ENCODE measurements at places on chromosomes 16 and 17. TPM values are rescaled to one million over a fixed set of nuclear protein-coding genes. Genes with fewer than 3 reads are reported as not detected.

DNA sequence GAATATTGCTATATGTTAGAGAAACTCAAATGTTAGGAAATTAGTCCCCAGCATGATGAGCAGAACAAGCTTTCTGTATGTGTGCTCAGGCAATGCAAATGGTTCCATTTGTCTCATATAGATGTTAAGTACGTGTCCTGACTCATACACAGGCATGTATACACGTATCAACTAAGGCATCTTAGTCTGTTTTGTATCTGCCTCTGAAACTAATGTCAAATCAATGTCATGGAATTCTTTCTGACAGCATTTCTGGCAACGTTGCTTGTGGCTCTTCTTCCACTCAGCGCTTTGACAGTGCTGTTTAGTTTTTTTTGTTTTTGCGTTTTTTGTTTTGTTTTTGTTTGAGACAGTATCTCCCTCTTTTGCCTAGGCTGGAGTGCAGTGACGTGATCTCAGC, 111.9 kb downstream of the CNTNAP4 start:
- no peak overlapping the region for H3K4me3 ChIP-seq
- no peaks in the 10 kb centered on the region for H3K36me3 ChIP-seq
- H3K27ac ChIP-seq: no peak overlapping the region
- H3K27me3 ChIP-seq: no peaks in the 10 kb centered on the region
- no peak for DNase-seq

- no peak for DNase-seq
- no peaks in the 10 kb centered on the region for H3K27me3 ChIP-seq
- peaks cover 52% of the 10 kb centered on the region for H3K36me3 ChIP-seq
- no peak overlapping the region for H3K4me3 ChIP-seq
Observed at GRCh38 chr16:19706846-19707245, 11.2 kb downstream of the KNOP1 start.

GRCh38 chr16:30985401-30986128, 558 bp downstream of the HSD3B7 start:
- DNase-seq: peak; percentile 37
- peak overlapping the region; percentile 45 for H3K4me3 ChIP-seq
- H3K27me3 ChIP-seq: no peaks in the 10 kb centered on the region
- H3K4me1 ChIP-seq: peaks cover 14% of the 10 kb centered on the region

GRCh38 chr16:11585460-11586377, 1.0 kb downstream of the LITAF start:
- DNase-seq: no peak
- H3K27ac ChIP-seq: peak overlapping the region; percentile 70

DNA sequence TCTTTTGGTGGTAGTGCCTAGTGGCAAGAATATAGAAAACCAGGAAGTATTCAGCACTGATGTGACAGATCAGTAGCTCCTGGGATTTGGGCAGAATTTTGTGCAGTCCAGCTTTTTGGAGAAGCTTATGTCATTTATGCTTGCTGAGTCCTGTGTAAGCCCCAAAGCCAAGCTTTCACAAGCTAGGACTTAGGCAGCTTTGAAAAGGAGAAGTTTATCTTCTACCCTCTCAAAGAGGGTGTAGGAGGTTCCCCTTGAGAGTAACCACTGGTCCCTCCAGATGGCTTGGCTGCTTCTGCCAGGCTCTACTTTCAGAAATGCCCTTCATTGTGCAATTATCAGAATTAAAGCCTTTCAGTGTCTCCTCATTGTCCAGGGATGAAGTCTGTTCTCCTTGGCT, 78.8 kb downstream of the CES1 start:
- H3K4me1 ChIP-seq: no peaks in the 10 kb centered on the region
- DNase-seq: no peak
- H3K4me3 ChIP-seq: no peak overlapping the region
- no peaks in the 10 kb centered on the region for H3K36me3 ChIP-seq

DNA sequence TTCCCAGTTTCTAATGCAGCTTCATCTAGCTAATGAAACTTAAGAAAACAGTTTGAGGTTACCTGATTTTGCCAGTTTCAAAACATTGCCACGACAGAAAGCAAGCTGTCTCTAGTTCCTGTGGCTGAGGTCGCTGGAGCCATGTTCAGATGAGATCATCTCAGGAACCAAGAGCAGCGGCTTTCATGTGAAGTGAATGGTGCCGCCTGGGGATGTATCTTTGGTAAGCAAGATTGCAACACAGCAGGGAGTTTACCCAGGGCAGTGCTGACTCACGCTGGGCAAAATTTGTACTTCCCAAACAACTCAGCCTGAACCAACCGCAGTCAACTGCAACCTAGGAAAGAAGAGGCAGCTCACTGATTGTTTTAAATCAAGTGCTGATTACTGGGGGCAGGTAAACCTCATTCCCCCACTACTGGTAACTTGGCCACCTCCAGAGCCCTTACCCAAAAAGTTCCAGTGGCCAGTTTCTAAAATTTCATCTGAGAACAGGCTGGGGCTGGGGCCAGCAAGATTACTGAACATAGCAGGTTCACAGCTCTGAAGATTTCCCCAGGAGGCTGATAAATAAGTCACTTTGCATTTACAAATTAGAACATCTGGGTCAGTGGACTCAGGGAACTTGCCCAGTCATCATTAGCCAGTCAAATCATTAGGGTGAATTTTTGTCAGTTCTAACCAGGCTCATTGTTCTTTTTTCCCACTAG, at the start of gene RFFL:
Gene RFFL (minus strand): TSS at position 194 of the 710 bp plus-strand sequence. CDS start 37,154 bp downstream, outside the sequence.
- peak; percentile 91 for DNase-seq
- peaks cover 31% of the 10 kb centered on the region for H3K4me1 ChIP-seq
- H3K36me3 ChIP-seq: no peaks in the 10 kb centered on the region
- H3K4me3 ChIP-seq: peak within 1 kb of the TSS; percentile 32
- peak within 1 kb of the TSS; percentile 92 for H3K27ac ChIP-seq
- no peaks in the 10 kb centered on the region for H3K27me3 ChIP-seq

- H3K27me3 ChIP-seq: no peaks in the 10 kb centered on the region
- H3K4me3 ChIP-seq: no peak overlapping the region
- peaks cover 9% of the 10 kb centered on the region for H3K4me1 ChIP-seq
- peaks cover 23% of the 10 kb centered on the region for H3K36me3 ChIP-seq
Observed at GRCh38 chr17:78971756-78972506, 7.8 kb downstream of the LGALS3BP start.

GRCh38 chr17:49217651-49218413, 7.3 kb downstream of the ABI3 start:
- H3K27me3 ChIP-seq: no peaks in the 10 kb centered on the region
- H3K4me3 ChIP-seq: no peak overlapping the region
- no peaks in the 10 kb centered on the region for H3K4me1 ChIP-seq

- H3K4me3 ChIP-seq: peak overlapping the region; percentile 99
- DNase-seq: peak; percentile 72
- H3K4me1 ChIP-seq: peaks cover 26% of the 10 kb centered on the region
- no peaks in the 10 kb centered on the region for H3K27me3 ChIP-seq
- H3K36me3 ChIP-seq: 0 out of 2 replicates have a peak, but pooled peaks cover 10% of the 10 kb centered on the region
- H3K27ac ChIP-seq: peak overlapping the region; percentile 86
Observed at GRCh38 chr16:88651276-88651988, 579 bp upstream of the CYBA start.

DNA sequence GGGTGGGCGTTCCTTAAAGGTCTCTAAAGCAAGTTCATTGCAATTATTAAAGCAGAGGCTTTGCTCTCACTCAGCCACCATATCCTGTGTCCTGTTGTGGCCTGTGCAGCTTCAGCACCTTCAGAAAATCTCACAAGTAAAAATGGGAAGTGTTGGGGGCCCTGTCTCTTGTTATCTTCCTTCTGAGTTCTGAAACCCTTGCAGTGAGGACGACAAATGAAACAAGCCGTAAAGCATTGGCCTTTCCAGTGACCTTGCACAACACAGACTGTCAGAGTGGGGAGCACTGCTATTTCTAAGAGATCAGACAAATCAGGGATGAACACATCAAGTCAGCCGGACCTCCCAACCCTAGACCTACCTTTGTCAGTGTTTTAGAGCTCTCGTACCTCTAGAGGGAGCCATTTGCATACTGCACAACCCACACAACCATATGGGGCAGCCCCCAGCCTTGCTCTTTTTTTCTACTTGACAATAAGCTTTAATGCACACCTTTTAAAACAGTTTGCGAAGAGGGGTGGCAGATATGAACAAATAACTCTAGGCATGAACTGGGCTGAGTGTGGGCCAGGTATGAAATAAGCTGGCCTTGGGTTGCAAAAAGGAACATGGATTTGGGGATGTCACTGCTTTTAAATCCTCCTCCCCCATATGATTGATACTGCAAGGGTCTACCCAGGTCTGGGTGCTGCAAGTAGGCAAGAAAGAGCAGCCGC, 89.8 kb downstream of the KATNIP start:
- no peaks in the 10 kb centered on the region for H3K36me3 ChIP-seq
- H3K27ac ChIP-seq: no peak overlapping the region
- peak; percentile 21 for DNase-seq
- no peaks in the 10 kb centered on the region for H3K4me1 ChIP-seq

DNA sequence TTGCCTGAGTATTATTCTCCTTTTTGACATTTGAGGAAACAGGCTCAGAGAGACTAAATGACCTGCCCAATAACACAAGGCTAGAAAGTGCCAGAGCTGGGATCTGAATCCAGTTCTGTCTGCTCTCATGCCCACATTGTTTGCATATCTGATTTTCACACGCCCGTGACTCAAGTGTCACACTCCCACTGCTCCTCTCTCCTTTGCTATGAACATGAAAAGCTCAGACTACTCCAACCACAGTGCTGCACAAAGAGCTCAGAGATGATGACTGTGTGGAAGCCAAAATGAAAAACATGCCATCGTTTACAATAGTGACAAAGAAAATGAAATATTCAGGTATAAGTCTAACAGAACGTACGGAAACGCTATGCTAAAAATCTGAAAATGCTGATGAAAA, 107.9 kb downstream of the SMG6 start:
- no peaks in the 10 kb centered on the region for H3K27me3 ChIP-seq
- no peak overlapping the region for H3K27ac ChIP-seq
- DNase-seq: no peak
- peaks cover 11% of the 10 kb centered on the region for H3K4me1 ChIP-seq

GRCh38 chr16:77825196-77825595, 36.8 kb downstream of the VAT1L start:
- no peaks in the 10 kb centered on the region for H3K36me3 ChIP-seq
- no peak overlapping the region for H3K27ac ChIP-seq
- H3K4me3 ChIP-seq: no peak overlapping the region
- peaks cover 70% of the 10 kb centered on the region for H3K27me3 ChIP-seq

GRCh38 chr17:45971698-45972141, 27.3 kb upstream of the STH start:
- no peak overlapping the region for H3K27ac ChIP-seq
- no peaks in the 10 kb centered on the region for H3K36me3 ChIP-seq
- H3K4me1 ChIP-seq: no peaks in the 10 kb centered on the region
- DNase-seq: no peak
- no peak overlapping the region for H3K4me3 ChIP-seq
- no peaks in the 10 kb centered on the region for H3K27me3 ChIP-seq

DNA sequence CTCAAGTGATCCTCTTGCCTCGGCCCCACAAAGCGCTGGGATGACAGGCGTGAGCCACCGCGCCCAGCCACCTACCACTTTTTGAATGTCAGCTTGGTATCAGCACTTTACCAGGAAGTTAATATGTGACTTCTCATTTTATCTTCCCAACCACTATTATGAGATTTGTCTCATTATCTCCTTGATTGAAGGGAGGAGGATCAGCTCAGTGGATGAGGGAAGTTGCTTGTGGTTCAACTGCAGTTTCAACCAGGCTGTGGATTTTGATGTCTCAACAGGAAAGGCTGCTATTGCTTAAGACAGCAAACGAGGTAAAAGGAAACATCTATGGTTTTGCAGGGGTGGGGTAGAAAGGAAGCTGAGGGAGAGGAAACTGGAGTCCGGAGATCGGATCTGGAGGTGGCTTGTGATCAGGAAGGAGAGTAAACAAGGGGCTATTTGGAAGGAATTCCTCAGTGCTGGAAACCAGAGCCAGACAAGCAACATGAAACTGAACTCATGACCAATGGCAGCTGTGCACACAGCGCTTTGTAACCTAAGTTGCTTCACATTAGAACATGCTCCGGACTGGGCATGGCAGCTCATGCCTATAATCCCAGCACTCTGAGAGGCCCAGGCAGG, 180.5 kb downstream of the VPS53 start:
- H3K4me1 ChIP-seq: no peaks in the 10 kb centered on the region
- no peaks in the 10 kb centered on the region for H3K27me3 ChIP-seq
- H3K4me3 ChIP-seq: no peak overlapping the region
- no peak overlapping the region for H3K27ac ChIP-seq
- H3K36me3 ChIP-seq: peaks cover 5% of the 10 kb centered on the region

DNA sequence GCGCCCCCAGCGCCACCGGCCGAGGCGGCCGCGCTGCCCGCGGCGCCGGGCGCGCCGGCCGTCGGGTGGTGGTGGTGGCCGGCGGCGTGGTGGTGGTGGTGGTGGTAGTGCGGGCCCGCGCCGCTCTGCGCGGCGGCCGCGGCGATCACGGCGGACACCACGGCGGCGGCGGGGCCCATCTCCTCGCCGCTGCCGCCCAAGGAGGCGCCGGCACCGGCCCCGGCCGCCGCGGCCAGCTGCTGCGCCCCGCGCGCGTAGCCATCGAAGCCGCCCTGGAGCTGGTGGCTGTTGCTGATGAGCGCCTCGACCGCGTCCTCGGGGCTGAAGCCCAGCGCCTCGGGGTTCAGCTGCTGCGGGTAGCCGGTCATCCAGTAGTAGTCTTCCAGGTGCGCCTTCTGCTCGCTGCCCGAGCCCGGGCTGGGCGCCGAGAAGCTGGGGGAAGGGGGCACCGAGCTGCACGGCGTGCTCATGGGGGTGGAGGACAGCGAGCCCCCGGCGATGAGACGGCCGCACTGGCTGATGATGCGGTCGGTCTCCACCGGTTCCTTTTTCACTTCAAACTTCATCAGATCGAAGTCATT, 1.2 kb downstream of the MAF start:
- no peak for DNase-seq
- H3K27me3 ChIP-seq: no peaks in the 10 kb centered on the region
- H3K36me3 ChIP-seq: no peaks in the 10 kb centered on the region
- no peak overlapping the region for H3K27ac ChIP-seq
- H3K4me1 ChIP-seq: no peaks in the 10 kb centered on the region

- H3K4me3 ChIP-seq: no peak overlapping the region
- DNase-seq: no peak
- H3K27ac ChIP-seq: no peak overlapping the region
- no peaks in the 10 kb centered on the region for H3K36me3 ChIP-seq
Observed at GRCh38 chr16:245105-245504, 10.5 kb downstream of the FAM234A start.

GRCh38 chr16:30637944-30638343, 12.8 kb upstream of the PRR14 start:
- no peaks in the 10 kb centered on the region for H3K36me3 ChIP-seq
- peak; percentile 62 for DNase-seq
- peaks cover 8% of the 10 kb centered on the region for H3K4me1 ChIP-seq
- H3K27me3 ChIP-seq: no peaks in the 10 kb centered on the region

Gene IRX6
- not detected for total RNA-seq

Gene WNT3
- total RNA-seq: 5.5 TPM

Gene CAVIN1
- total RNA-seq: 79.7 TPM

Gene CARHSP1
- total RNA-seq: 79.7 TPM

Gene NTN1
- 4.2 TPM for total RNA-seq

Gene SALL1
- not detected for total RNA-seq

Gene TEKT1
- not detected for total RNA-seq

Gene NPIPB12
- total RNA-seq: 41.0 TPM

Gene SPNS1
- total RNA-seq: 32.3 TPM

Gene IL21R
- total RNA-seq: 1.2 TPM

Gene TCAP
- 1.5 TPM for total RNA-seq

Gene CTRB2
- total RNA-seq: 10.0 TPM

All from HCT116 (cell line).